Naive B cell (primary cell): ENCODE measurements at places on chromosomes 7 and 10. TPM values are rescaled to one million over a fixed set of nuclear protein-coding genes. Genes with fewer than 3 reads are reported as not detected.

The ATRNL1 gene
- polyA plus RNA-seq: not detected

- DNase-seq: no peak
Measured at GRCh38 chr10:82267960-82268359, 393.0 kb downstream of the NRG3 start.

DNA sequence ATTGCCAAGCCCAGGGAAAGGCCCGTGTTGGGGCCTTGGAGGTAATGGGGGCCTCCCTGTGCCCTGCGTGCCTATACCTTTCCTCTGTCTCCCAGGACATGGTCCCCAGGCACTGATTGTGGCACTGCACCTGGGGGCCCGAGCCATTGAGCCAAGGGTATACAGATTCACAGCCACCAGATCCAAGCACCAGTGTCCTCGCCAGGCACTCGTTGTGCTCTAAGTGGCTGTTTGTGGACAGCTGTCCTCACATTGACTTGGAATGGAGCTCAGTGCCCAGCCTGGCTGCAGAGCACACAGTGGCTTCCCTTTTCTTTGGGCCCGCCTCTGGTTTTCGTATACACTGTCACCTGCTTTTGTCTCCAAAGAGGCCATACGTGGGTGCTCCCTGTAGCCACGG is 72.0 kb upstream of the BTBD16 start:
- no peak for DNase-seq

GRCh38 chr7:5627745-5628547 is 153.5 kb downstream of the RNF216 start:
- no peak for DNase-seq

DNA sequence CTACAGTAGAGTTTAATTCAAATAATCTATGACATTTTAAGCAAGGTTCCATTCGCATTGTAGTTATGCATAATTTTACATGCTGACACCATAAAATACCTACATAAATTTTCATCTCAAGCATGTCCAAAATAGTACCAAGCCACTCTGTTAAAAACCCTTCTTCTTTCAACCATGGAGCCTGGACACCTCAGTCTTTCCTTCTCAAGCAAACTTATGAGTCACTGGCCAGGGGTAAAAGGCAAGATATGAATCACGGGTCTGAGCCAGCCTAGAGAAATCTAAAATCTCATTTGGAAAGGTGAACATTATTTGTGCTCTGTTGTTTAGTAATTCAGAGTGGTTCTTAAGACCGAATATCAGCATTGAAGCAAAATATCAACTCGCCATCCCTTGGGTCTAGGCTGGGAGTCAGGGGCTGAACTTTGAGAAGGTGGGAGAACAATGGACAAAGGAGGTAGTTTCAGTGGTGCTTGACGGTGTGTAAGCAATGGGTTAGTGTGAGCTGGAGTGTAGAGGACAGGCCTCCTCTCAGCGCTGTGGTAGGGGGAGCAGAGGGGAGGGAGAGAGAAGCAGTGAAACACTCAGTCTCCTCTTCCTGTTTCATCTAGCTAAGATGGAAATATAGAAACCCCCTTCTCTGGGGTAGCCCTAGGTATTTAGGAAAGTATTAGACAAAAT is 19.1 kb upstream of the GPAM start:
- DNase-seq: no peak

DNA sequence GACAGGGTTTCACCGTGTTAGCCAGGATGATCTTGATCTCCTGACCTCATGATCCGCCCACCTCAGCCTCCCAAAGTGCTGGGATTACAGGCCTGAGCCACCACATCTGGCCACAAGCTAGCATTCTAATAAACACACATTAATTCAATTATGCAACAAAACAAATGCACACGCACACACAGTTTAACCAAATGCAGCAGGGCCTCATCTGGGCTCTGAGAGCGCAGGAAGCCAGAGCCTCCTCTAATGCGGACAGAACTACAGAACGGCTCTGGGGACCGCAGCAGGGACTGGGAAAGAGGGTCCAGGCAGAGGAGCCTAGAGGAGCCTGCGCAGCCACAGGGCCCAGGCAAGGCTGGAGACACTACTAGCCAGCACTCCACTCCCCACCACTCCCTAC is 3.8 kb downstream of the MAD1L1 start:
- DNase-seq: no peak
